Inflammatory macrophage (primary cell): ENCODE measurements at places on chromosomes 16 and 17.

- no peak for DNase-seq
These were observed 380.1 kb downstream of the GRIN2A start for GRCh38 chr16:9802160-9802559.

- peak; percentile 83 for DNase-seq
These were observed 68.8 kb downstream of the ITFG1 start for GRCh38 chr16:47392081-47392480.

DNA sequence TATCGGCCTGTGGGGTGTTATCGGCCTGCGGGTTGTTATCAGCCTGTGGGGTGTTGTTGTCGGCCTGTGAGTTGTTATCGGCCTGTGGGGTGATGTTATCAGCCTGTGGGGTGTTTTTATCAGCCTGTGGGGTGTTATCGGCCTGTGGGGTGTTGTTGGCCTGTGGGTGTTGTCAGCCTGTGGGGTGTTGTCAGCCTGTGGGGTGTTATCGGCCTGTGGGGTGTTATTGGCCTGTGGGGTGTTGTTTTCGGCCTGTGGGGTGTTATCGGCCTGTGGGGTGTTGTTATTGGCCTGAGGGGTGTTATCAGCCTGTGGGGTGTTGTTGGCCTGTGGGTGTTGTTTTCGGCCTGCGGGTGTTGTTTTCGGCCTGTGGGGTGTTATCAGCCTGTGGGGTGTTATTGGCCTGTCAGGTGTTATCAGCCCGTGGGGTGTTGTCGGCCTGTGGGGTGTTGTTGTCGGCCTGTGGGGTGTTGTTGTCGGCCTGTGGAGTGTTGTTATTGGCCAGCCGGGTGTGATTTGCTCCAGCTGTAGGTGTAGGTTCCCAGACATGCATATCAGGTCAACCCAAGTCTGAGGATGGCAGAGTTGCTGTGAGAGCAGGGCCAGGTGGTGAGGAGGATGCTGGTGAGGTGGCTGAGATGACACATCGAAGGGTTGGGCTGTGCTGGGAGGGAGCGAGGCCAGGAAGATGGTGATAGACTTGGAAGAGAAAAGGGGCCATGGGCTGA, 7.1 kb downstream of the TRARG1 start:
- DNase-seq = no peak

- DNase-seq = no peak
These were observed 37.8 kb upstream of the N4BP1 start for GRCh38 chr16:48647794-48648193.

DNA sequence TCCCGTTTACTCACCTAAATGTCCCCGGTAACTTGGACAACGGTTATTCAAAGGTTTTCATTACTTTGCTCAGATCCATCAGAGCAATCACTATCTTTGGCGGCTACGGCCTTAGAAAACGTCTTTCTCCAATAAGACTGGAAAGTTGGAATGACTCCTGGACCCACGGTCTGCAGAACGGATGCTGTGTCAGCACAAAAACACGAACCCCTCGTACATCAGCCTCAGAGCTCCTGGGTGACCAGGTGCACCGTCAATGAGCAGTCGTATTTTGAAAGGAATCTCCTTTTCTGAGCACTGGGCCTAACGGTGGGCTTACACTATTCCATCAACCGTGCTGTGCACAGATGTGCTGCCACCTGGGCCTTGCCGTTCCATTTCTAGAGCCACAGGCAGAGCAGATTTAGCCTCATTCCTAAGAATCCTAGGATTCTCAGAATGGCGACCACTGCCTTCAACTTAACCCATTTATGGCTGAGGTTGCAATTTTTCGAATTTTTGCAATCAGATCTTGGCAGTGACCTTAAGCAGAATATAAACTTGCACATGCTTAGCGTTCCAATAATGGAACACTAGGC, 110.8 kb upstream of the ZNF750 start:
- DNase-seq = no peak

DNA sequence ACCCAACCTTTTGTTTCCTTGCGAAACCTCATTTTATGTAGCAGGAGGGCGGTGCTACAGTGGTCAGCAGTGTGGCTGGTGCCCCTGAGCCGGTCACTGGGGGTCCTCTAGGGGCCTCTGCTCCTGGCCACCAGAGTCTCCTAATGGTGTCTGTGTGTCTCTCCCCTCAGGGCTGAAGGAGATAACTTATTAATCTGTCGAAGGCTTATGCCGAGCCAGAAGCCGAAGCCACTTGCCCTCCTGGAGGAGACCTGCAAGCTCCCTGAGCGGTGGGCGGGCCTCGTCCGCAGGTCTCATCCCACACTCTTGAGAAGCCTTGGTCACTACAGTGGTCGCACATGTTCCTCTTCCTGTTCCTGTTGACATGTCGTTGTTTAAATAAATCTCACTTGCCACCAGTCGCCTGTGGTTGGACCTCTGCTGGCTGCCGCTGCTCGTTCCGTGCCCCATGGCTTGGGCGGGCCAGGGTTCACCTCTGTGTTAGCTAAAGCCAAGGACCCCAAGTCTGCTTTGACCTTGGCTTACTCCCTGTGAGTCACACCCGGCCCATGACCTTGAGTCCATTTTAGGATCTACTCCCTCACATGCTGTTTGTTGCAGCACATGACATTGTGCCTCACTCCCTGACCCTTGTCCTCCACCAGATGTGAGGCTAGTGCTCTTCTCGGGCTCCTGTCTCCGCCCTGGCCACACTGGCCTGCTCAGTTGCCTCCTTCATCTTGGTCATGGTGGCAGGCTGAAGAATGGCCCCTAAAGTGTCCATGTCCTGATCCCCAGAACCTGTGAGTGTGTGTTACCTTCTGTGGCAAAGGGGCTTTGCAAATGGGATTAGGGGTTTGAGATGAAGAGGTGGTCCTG, 38.7 kb upstream of the AQP8 start:
- peak; percentile 44 for DNase-seq

DNA sequence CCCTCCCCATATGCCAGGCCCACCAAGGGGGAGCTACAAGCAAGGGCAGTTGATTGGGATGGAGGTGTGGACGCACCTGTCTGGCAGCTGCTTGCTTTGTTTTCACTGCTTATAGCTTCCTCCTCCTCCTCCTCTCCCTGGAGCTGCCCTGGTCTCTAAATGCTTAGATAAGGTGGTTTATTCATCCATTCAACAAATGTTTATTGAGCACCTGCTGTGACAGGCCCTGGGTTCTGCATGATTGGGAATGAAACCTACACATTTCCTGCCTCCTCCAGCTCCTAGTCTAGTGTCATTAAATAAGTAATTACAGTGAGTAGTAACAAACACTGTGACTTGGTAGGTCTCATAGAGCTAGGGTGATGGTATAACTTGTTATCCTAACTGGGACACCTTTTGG, 17.4 kb upstream of the MAP3K14 start:
- no peak for DNase-seq

DNA sequence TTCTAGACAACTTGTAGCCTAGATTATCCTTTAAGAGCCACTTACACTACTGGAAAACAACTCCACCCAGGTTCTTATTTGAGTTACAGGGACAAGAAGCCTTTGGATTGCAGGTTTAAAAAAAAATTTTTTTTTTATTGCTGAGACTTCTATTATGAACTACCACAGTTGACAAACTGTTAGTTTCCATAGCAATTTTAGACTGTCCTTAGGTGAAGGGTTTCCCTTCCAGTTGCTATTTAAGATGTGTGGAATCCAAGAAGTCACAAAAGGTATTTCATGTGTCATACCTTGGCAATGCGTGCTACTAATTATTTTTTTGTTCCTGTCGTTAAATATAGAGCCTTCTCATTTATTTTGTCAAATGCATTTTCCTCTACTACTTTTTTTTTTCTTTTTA, 253.2 kb downstream of the PRKCA start:
- DNase-seq = no peak
